ENCODE measurements at places on chromosomes 2 and 18. TPM values are rescaled to one million over a fixed set of nuclear protein-coding genes. Genes with fewer than 3 reads are reported as not detected.

AQP12A gene
- total RNA-seq: not detected

TSPYL6 gene
- total RNA-seq: 0.16 TPM

TMEM247 gene
- not detected for total RNA-seq

OTX1 gene
- total RNA-seq: not detected

SMYD5 gene
- total RNA-seq: 14.6 TPM

HOXD1 gene
- 0.90 TPM for total RNA-seq

RGPD4 gene
- total RNA-seq: 0.05 TPM

ZNF514 gene
- 38.5 TPM for total RNA-seq

SLC11A1 gene
- 1.7 TPM for total RNA-seq

THUMPD2 gene
- total RNA-seq: 35.4 TPM

ASB1 gene
- total RNA-seq: 17.1 TPM
